ENCODE measurements at places on chromosomes 3 and 15.

DNA sequence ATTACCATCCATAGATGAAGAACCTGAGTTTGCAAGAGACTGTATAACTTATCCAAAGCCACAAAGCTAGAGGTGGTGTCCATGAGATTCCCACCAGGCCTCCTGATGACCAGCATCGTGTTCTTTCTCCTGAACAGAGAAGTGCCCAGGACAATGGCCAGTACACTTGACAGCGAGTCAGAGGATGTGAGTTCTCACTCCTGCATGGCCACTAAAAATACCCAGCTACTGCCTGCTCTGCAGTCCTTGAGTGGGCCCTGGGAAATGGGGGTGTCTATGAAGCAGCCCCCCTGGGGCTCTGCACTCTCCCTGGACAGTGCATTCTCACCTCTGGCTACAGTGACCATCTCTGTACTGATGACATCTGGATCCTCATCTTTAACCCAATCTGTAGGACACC is 201.2 kb downstream of the RPLP1 start:
- DNase-seq, result no peak

GRCh38 chr15:66824424-66824823 is 122.4 kb downstream of the SMAD6 start:
- DNase-seq, result no peak

DNA sequence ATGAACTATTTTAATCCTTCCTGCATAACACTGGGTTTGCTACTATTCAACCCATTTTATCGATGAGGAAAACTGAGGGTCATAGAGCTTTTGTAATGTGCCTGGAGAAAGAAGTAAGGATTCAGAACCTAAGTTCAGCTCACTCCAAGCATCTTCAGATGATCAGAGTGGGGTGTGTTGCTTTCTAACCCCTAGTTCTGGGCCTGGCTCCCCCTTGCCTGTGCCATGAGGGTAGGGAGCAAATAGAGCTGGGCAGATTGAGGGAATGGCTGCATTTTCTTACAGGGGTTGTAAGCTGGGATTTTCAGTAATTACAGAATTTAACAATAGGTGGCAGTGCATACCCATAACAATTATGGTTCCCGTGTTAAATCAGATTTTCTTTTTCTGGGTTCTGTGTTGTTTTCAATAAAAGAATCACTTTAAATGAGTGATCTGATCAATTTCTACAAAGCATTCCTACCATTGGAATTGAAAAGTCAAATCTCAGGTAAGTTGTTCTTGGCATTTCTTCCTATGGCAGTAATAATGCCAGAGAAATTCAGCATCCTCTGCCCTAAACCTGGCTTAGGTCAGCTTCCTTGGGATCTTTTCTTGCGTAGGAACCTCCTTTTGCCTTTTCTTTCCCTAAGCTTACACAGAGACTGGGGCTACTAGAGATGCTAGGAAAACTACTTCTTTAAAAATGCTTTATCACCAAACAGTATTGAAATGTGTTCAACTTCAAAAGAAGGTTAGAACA is 103.8 kb upstream of the IL12A start:
- peak; percentile 54 for DNase-seq

- DNase-seq, result no peak
These were observed 14.4 kb downstream of the KLF13 start for GRCh38 chr15:31341071-31341470.

GRCh38 chr3:170864525-170865208 is 5.3 kb downstream of the RPL22L1 start:
- no peak for DNase-seq

GRCh38 chr3:15796771-15797641 is 773 bp downstream of the ANKRD28 start:
- peak; percentile 68 for DNase-seq

- no peak for DNase-seq
These were observed 998.4 kb downstream of the IGSF11 start for GRCh38 chr3:118036215-118036614.

- peak; percentile 39 for DNase-seq
These were observed 462.2 kb downstream of the NSUN3 start for GRCh38 chr3:94525043-94525442.

- peak; percentile 18 for DNase-seq
These were observed 114.2 kb downstream of the NEDD4 start for GRCh38 chr15:55879181-55879580.

Measured in fibroblast of skin of scalp (primary cell).